ENCODE measurements at places on chromosomes 1 and 21. TPM values are rescaled to one million over a fixed set of nuclear protein-coding genes. Genes with fewer than 3 reads are reported as not detected.

The FAM151A gene
- total RNA-seq = not detected

The PLPPR4 gene
- total RNA-seq = 0.37 TPM

The ROR1 gene
- 6.7 TPM for total RNA-seq

The AUNIP gene
- total RNA-seq = 1.7 TPM

The BRDT gene
- not detected for total RNA-seq

The RUNX3 gene
- total RNA-seq = not detected

The TRIM45 gene
- total RNA-seq = 2.7 TPM

The SPRR1B gene
- total RNA-seq = not detected

The SERINC2 gene
- total RNA-seq = 242 TPM

The CD48 gene
- total RNA-seq = not detected

The LAD1 gene
- not detected for total RNA-seq

The KIAA0319L gene
- total RNA-seq = 33.6 TPM

DNA sequence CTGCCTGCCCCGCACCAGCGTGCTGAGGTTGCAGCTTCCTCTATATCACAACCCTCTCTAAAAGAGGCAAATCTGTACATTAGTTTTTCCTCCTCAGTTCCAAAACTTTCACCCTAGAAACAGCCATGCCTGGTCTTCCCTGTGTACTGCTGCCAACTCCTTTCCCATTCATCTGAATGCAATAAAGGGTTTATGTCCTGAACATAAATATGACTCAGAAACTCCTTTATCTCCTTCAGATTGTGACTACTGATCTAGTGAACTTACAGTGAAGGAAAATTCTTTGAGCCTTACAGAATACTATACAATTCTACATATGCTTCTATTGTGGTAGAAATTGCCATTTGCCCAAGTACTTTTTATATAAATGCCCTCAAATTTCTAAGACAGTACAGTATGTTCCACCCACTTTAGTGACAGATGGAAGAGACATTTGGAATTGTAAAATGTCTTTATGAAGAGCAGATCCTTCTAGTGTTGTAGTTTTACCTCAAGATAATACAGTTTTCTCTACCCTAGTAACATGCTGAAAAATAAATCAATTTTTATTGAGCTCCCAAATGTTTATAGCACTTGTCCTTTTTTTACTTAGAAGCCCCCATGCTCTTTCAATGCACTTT is 345.1 kb upstream of the SNX7 start:
- peak overlapping the region; percentile 31 for H3K4me3 ChIP-seq
- DNase-seq = peak; percentile 50
- peak overlapping the region; percentile 80 for H3K27ac ChIP-seq

DNA sequence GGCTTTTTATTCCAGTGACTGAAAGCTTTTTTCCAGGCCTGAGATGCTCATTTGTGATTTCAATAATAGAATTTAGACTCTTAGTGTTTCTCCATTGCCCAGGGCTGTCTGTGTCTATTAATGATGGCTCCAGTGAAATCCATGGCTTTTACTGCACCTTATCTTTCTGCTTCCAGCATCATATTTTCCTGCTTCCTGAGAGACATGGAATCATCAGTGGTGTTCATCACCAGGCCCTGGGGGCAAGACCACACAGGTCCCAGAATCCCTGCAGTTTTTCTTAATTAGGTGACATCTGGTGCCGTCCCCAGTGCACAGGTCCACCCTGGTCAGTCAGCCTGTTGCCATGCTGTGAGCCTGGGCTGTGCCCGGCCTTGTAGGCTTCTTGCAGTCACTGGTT is 15.5 kb downstream of the NT5C1A start:
- H3K27me3 ChIP-seq = peaks cover 51% of the 10 kb centered on the region
- DNase-seq = no peak
- H3K36me3 ChIP-seq = no peaks in the 10 kb centered on the region
- H3K4me1 ChIP-seq = peaks cover 9% of the 10 kb centered on the region

DNA sequence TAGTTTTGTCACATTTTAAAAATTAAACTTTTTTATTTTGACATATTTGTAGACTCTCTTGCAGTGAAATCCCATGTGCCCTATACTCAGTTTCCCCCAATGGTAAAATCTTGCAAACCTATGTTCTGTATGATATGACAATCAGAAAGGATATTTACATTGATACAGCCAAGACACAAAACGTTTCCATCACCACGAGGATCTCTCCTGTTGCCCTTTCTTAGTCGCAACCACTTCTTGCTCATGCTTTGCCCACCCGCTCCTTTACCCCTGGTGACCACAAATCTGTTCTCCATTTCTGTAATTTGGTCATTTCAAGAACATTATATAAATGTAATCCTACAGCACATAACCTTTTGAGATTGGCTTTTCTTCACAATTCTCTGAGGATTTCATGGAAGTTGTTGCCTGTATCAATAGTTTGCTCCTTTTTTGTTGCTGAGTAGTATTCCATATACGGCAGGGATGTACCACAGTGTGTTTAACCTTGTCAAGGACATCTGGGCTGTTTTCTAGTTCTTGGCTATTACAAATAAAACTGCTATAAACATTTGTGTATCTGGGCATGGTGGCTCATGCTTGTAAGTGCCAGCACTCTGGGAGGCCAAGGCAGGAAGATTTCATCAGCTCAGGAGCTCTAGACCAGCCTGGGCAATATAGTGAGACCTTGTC is 14.0 kb upstream of the BATF3 start:
- no peaks in the 10 kb centered on the region for H3K36me3 ChIP-seq
- peaks cover 8% of the 10 kb centered on the region for H3K27me3 ChIP-seq
- no peak for DNase-seq
- peaks cover 24% of the 10 kb centered on the region for H3K4me1 ChIP-seq
- H3K4me3 ChIP-seq = no peak overlapping the region

DNA sequence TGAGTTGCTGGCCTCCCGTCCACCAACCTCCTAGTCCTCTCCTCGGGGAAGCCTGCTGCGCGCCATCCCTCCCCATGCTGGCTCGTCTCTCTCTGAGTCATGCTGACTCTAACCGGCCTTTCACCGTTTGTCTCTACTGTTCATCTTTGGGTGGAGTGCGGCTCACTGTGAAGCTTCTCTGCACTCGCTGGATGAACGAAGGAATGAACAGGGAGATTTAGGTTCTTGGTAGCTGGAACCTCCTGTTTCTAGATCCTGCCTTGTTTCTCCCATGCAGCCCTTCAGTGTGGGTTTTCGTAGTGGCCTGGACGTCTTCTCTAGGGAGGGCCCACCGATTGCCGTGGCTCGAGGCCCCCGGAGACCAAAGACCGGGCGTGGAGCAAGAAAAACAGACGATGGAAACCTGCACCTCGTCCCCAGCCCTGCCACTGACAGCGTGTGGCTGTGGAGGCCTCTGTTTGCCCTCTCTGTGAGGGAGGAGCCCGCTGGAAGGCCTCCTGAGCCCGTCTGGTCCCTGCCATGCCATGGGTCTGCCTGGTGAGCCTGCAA is 227.6 kb upstream of the C1orf174 start:
- no peak overlapping the region for H3K4me3 ChIP-seq
- no peaks in the 10 kb centered on the region for H3K27me3 ChIP-seq
- peaks cover 6% of the 10 kb centered on the region for H3K36me3 ChIP-seq

- H3K36me3 ChIP-seq = no peaks in the 10 kb centered on the region
- peaks cover 9% of the 10 kb centered on the region for H3K27me3 ChIP-seq
- no peak overlapping the region for H3K4me3 ChIP-seq
- H3K4me1 ChIP-seq = peaks cover 32% of the 10 kb centered on the region
- H3K27ac ChIP-seq = no peak overlapping the region
Measured at GRCh38 chr1:162406811-162407210, 5.1 kb downstream of the SH2D1B start.

DNA sequence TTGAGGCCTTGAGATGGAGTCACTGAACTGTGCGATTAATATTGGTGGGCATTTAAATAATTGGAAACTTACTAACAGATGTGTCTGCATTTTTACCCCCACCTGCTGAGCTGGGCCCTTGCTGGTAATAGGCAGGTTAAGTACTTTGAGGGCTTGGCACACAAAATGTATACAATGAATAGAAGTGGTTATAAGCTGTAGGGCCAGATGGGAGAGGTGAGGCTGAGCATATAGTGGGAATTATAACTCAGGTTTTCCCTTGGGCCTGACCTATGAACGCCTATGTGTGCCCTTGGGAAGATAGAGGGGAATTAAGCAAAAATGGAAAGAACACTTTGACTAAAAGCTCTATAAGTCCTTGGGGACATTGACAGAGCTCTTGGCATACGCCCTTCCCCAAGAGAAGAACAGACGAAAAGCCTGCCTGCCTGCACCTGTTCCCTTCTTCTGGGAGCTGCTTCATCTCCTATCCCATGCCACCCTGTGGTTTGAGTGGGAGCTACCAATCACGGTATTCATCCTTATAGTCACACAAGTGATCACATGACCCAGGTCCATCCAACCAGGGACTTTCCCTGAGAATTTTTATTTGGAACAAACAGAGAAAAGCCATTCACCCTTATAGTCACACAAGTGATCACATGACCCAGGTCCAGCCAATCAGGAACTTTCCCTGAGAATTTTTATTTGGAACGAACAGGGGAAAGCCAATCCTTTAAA is 260.7 kb upstream of the CSF3R start:
- H3K36me3 ChIP-seq = peaks cover 2% of the 10 kb centered on the region
- H3K27ac ChIP-seq = no peak overlapping the region
- no peaks in the 10 kb centered on the region for H3K4me1 ChIP-seq

GRCh38 chr1:60228041-60228491 is 154.5 kb upstream of the C1orf87 start:
- peaks cover 12% of the 10 kb centered on the region for H3K4me1 ChIP-seq
- H3K27me3 ChIP-seq = no peaks in the 10 kb centered on the region
- no peak overlapping the region for H3K4me3 ChIP-seq
- no peak overlapping the region for H3K27ac ChIP-seq
- DNase-seq = no peak

DNA sequence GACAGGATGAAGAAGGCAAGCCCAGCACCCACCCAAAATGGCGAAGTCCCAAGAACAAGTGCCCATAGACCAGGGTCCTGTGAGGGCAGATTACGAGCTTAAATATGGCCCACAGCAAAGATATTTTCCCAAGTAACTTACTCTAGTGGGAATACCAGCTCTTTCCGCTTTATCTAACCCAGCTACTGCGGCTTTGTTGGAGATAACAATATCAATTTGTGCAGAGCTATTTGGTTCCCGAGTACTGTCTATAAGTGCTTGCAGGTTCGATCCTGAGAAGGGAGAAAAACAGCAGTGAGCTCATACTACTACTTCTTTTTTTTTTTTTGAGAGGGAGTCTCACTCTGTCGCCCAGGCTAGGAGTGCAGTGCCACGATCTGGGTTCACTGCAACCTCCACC is 14.3 kb upstream of the DNAJC28 start:
- peaks cover 13% of the 10 kb centered on the region for H3K4me1 ChIP-seq
- peaks cover 45% of the 10 kb centered on the region for H3K36me3 ChIP-seq
- no peaks in the 10 kb centered on the region for H3K27me3 ChIP-seq
- no peak overlapping the region for H3K27ac ChIP-seq

DNA sequence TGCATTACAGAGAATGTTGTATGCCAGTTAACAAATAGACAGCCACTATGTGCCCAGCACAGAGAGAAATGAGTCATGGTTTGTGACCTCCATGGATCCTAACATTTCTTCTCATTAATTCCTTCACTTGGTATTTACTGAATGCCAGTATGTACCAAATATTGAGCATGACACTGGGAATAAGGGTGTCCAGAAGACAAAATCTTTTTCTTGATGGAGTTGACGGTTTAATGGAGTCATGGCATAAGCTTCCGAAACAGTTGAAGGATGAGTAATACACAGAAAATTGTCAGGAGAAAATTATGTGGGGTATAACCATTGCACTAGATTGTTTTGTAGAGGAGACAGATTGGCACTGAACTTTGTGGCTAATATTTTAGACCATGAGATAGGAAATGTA is 36.9 kb downstream of the PTGFR start:
- no peak overlapping the region for H3K4me3 ChIP-seq
- H3K4me1 ChIP-seq = peaks cover 43% of the 10 kb centered on the region
- DNase-seq = peak; percentile 17

- no peak for DNase-seq
- no peak overlapping the region for H3K4me3 ChIP-seq
- H3K36me3 ChIP-seq = peaks cover 19% of the 10 kb centered on the region
- H3K4me1 ChIP-seq = peaks cover 5% of the 10 kb centered on the region
Measured at GRCh38 chr1:246906833-246907232, 24.9 kb downstream of the AHCTF1 start.

DNA sequence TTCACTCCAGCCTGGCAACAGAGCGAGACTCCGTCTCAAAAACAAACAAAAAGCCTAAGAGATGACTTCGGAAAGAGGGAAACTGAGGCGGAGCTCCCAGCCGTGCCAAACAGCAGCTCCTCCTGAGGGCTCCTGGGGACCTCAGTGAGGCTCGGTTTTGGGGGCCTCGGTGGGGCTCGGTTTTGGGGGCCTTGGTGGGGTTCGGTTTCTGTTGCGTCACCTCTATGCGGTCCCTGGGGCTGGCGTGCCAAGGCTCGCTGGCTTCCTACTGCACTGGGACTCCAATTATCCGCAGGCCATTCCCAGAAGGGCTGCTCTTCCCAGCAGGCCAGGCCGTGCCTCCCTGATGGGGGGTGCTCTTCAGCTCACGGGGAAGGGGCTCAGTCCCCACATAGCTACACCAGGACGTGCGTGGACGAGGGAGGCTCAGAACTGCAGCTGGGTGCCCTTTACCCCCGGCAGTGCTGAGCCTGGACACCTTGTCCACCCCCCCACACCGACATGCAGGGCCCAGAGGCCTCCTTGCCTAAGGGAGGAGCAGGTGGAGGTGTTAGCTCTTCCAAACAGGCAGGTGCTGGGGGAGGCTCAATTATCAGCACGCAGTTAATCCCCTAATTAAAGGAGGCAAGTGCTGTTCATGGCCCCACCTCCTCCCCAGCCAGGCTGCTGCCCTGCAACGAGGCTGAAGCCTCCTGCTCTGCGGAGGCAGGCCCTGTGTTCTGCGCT is 5.1 kb upstream of the C1orf159 start:
- H3K36me3 ChIP-seq = no peaks in the 10 kb centered on the region
- no peak overlapping the region for H3K4me3 ChIP-seq
- H3K4me1 ChIP-seq = peaks cover 16% of the 10 kb centered on the region
- no peak overlapping the region for H3K27ac ChIP-seq

- peaks cover 12% of the 10 kb centered on the region for H3K4me1 ChIP-seq
- no peak overlapping the region for H3K4me3 ChIP-seq
- DNase-seq = peak; percentile 86
Measured at GRCh38 chr1:19949016-19949415, 25.6 kb upstream of the PLA2G2E start.

DNA sequence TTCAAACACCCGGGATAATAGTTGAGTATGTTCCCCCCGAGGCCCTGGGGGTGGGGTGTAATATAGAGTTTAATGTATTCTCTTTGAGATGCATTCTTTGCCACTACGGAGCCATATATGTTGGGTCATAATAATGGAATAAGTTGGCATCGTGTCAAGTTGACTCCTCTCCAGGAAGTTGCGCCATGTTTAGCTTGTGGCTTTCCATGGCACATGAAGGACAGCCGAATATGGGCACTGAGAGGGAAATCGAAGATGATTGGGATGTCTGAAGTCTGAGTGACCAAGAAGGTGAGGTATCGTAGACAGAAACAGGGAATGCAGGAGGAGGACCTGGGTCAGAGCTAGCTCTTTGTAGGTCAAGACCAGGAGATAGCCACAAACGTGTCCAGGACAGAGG is 92.6 kb downstream of the PAX7 start:
- peaks cover 6% of the 10 kb centered on the region for H3K4me1 ChIP-seq
- DNase-seq = no peak
- no peak overlapping the region for H3K4me3 ChIP-seq
- H3K27me3 ChIP-seq = peaks cover 44% of the 10 kb centered on the region
- no peak overlapping the region for H3K27ac ChIP-seq
